ENCODE measurements at places on chromosomes 1 and 21. TPM values are rescaled to one million over a fixed set of nuclear protein-coding genes. Genes with fewer than 3 reads are reported as not detected.

The MAP1LC3C gene
- total RNA-seq: 4.1 TPM

The S100A16 gene
- total RNA-seq: 156 TPM

The LINGO4 gene
- total RNA-seq: 0.23 TPM

The C8A gene
- not detected for total RNA-seq

The CSF3R gene
- total RNA-seq: 4.7 TPM

The AMY1B gene
- total RNA-seq: not detected

The GPBP1L1 gene
- 246 TPM for total RNA-seq

The SLFNL1 gene
- total RNA-seq: 0.41 TPM

The MR1 gene
- total RNA-seq: 14.6 TPM

The AQP10 gene
- total RNA-seq: not detected

Data from mucosa of descending colon (tissue), 3 donors.